Stimulated activated CD8-positive, alpha-beta memory T cell treated with anti-CD3 and anti-CD28 coated beads, Interleukin-2, amount 100 ng/mL, for 1 hour (primary cell): ENCODE measurements at places on chromosomes 3 and 15.

DNA sequence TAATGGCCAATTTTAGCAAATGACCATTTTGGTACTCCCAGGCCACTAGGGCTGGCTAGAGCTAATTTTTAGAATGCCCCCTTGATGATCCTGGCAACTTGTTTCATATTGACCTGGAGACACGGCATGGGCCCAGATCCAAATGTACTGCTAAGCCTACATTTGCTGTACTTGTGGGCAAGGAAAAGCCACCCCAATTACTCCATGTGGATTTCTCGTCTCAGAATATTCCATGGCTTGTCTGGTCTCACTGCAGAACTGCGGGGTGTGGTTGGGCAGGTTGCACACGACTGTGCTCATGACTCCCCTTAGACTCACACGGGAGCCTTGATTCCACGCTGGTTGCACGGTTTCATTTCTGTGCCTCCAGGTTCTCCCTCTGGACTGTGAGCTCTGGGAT, 140.9 kb downstream of the RPLP1 start:
- no peak for DNase-seq

GRCh38 chr3:175007306-175007705, 148.2 kb downstream of the NAALADL2 start:
- DNase-seq: no peak

DNA sequence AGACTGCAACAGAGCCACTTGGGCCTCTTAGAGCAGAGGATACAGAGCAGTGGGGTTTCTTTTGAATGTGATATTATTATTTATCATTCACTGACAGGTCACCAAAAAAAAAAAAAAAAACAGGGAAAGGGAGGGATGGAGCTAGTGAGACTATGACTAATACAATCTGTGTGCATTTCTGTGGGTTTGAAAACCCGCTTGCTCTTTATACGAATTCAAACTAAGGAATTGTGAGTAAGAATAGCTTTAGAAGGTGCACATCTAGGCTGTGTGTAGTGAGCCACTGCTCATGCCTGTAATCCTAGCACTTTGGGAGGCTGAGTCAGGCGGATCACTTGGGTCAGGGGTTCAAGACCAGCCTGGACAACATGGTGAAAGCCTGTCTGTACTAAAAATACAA, 186.6 kb upstream of the MANF start:
- no peak for DNase-seq

- DNase-seq: no peak
These were observed 79.9 kb upstream of the PEX5L start for GRCh38 chr3:180116658-180117057.

DNA sequence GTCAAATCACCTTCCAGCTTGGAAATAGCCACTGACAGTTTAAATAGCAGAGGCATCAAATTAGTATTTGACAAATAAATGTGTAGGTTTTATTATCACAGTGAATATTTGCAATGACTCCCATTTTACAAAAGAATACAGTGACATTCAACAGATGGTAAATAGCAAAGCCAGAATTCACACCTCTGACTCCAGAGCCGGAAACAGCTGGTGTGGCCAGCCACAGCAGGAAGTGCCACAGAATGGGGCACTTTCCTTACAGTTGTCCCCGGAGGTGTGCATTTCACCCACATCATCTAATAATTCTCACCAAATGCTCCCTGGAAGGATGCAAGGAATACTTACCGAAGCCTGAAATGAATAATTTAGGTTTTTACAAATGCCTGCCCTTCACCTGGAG, 295.7 kb upstream of the WNT5A start:
- DNase-seq: no peak

DNA sequence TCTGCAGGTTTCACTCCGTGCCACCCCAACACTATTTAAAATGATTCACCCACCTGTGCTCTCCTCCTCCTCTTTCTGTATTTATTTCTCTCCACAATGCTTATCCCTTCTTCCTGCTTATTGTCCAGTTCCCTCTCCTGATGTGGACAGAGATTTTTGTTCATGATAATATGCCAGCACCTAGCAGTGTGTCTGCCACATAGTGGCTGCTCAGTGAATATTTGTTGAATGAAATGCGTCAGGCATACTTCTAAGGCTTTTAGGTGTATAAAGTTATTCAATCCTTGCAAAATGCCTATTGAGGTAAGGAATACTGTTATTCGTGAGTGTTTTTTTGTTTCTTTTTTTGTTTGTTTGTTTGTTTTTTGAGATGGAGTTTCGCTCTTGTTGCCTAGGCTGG, 67.5 kb upstream of the MME start:
- no peak for DNase-seq

GRCh38 chr3:174310475-174310983, 548.6 kb upstream of the NAALADL2 start:
- DNase-seq: no peak

DNA sequence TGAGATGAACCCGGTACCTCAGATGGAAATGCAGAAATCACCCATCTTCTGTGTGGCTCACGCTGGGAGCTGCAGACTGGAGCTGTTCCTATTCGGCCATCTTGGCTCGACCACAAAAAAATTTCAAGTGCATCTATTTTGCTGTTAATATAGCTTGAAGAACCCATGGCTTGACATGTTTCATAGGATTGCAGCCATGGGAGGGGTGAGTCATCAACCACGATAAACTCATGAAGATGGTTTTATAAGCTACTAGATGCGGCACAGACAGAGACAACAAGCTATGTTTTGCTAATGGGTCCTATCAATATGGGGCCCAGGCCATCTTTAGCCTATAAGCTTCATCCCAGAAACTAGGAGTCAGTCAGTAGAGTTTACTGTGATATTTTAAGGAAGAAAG, 100.4 kb upstream of the PHLDB2 start:
- no peak for DNase-seq

DNA sequence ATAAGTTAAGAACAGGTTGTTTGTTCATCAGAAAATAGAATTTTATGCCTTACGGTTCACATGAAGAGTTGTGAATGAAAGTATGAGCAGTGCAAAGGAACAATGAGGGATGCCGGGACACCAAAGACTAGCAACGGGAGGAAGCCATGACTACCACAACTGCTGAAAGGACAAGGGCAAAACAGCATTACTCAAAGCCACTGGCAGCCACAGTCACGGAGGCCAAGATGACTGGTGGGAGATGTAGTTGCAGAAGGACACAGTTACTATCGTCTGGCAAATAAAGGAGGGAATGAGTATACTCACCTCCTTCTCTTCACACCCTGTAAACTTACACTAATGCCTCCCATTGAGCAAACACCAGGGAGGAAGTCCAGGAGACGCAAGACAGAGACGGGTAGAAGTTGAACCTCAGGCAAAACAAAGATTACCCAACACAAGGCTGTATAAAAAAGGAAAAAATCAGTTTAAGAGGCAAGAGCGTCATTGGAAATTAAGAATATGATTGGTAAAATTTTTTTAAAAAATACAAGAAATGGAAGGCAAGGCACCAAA, 675.5 kb downstream of the FHIT start:
- DNase-seq: no peak

DNA sequence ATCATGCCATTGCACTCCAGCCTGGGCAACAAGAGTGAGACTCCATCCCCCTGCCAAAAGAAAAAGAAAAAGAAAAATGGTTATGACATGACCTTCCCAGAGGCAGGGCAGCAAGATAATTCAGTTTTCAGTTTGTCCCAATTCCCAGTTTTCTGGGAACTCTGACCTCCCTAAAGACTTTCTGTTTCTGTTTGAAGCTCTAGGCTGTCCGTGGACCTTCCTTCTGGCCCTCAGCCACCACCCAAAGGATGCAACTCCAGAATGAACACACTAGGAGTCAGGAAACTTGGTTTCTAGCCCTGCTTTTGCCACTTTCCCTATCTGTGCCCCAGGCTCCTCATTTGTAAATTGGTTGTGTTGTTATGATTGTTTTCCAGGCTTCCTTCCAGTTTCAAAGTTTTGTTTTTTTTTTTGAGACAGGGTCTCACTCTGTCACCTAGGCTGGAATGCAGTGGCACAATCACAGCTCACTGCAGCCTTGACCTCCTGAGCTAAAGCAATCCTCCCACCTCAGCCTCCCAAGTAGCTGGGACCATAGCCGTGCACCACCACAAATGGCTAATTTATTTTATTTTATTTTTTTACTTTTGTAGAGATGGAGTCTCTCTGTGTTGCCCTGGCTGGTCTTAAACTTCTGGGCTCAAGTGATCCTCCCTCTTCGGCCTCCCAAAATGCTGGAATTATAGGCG, 68.6 kb downstream of the CDC25A start:
- no peak for DNase-seq

DNA sequence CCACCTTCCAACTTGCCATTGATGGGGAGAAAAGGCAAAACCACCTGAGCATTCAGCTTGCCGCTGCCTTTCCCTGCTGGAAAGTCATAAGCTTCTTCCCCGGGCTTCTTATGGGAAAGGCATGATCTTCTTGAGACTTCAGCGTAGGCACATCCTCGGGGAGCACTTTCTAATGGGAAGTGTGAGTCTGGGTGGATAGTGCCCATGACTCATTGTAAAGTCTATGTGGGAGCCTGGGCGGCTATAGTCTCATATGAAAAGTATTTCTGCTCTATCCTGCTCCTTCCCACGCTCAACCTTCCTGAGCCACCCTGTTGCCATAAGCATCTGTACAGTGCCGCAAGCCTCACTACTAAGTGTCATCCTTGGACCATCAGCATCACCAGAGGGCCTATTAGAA, 309.9 kb upstream of the THBS1 start:
- DNase-seq: no peak

- DNase-seq: no peak
These were observed 15.2 kb upstream of the GBE1 start for GRCh38 chr3:81776643-81777042.

- peak; percentile 64 for DNase-seq
These were observed 253.0 kb upstream of the RASGRP1 start for GRCh38 chr15:38817427-38818156.

GRCh38 chr3:17932136-17932771, 189.8 kb upstream of the TBC1D5 start:
- DNase-seq: no peak

GRCh38 chr3:37456270-37456708, 281.9 kb upstream of the LRRFIP2 start:
- DNase-seq: no peak

- DNase-seq: no peak
These were observed 24.7 kb downstream of the KAT2B start for GRCh38 chr3:20064796-20065564.

GRCh38 chr3:15633766-15634598, 32.4 kb downstream of the BTD start:
- no peak for DNase-seq

DNA sequence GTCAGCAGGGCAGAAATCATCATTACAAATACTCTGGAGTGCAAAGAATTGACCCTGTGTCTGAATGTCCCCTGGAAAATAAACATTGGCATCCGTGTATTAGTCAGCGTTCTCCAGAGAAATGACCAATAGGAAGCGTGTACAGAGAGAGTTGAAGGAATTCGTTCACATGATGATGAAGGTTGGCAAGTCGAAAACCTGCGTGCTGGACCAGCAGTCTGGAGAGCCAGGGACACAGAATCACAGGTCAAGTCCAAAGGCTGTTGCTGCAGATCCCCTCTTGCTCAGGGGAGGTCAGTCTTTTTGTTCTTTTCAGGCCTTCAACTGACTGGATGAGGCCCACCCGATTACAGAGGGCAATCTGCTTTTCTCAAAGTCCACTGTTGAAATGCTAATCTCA, 16.6 kb downstream of the GP9 start:
- no peak for DNase-seq

DNA sequence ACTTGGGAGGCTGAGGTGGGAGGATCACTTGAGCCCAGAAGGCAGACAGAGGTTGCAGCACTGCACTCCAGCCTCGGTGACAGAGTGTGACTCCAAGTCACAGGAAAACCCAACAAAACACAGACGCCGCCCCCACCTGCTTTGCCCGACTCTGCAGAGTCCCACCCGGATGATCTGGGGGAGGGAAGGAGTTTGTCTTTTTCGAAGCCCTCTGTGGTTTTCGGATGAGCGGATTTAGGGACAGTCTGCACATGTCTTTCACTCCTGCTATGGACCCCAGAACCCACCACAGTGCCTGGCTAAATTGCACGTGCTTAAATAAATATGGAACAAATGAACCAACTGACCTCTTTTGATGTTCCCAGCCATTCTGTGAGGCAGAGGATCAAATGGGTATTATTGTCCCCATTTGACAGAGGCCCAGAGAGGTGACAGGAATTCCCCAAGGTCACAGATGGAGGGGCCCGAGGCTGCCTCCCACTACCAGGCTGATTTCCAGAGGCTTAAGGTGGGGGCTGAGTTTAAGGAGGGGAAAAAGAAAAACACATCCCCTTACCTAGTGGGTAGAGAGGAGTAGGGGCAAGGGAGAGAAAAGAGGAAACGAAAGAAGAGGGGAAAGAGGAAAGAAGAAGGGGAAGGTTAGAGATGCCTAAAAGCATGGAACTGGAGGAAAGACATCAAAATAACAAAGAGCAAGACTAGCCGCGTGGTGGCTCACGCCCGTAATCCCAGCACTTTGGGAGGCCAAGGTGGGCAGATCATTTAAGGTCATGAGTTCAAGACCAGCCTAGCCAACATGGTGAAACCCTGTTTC, 59.4 kb upstream of the TFRC start:
- no peak for DNase-seq

- no peak for DNase-seq
These were observed 284.0 kb upstream of the GADL1 start for GRCh38 chr3:31178467-31178866.

DNA sequence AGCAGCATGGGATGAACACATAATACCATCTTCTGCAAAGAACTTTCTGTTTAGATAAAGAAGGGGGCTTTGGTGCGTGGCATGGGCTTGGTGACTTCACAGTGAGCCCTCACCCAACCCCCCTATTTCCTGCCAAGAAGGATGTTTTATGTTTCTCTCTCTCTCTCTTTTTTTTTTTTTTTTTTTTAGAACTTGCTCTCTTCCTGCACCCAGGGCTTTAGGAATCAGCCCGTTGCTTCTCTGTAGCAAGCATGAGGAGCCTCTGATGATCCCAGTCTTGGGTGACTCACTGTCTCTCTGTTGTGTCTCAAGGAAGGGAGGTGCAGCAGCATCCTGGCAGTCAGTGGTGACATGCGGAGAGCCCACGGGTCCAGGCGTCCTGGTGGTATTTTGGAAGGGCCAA, 49.1 kb downstream of the CCK start:
- DNase-seq: no peak

GRCh38 chr3:117524890-117525289, 815.3 kb downstream of the TUSC7 start:
- DNase-seq: no peak

- no peak for DNase-seq
These were observed 128.4 kb upstream of the SMAD3 start for GRCh38 chr15:66936861-66937582.

- DNase-seq: no peak
These were observed 729.7 kb downstream of the ROBO1 start for GRCh38 chr3:79038057-79038456.
